ENCODE measurements at places on chromosomes 3 and 15. TPM values are rescaled to one million over a fixed set of nuclear protein-coding genes. Genes with fewer than 3 reads are reported as not detected.

MFAP1 gene
- total RNA-seq, result 14.9 TPM

DNA sequence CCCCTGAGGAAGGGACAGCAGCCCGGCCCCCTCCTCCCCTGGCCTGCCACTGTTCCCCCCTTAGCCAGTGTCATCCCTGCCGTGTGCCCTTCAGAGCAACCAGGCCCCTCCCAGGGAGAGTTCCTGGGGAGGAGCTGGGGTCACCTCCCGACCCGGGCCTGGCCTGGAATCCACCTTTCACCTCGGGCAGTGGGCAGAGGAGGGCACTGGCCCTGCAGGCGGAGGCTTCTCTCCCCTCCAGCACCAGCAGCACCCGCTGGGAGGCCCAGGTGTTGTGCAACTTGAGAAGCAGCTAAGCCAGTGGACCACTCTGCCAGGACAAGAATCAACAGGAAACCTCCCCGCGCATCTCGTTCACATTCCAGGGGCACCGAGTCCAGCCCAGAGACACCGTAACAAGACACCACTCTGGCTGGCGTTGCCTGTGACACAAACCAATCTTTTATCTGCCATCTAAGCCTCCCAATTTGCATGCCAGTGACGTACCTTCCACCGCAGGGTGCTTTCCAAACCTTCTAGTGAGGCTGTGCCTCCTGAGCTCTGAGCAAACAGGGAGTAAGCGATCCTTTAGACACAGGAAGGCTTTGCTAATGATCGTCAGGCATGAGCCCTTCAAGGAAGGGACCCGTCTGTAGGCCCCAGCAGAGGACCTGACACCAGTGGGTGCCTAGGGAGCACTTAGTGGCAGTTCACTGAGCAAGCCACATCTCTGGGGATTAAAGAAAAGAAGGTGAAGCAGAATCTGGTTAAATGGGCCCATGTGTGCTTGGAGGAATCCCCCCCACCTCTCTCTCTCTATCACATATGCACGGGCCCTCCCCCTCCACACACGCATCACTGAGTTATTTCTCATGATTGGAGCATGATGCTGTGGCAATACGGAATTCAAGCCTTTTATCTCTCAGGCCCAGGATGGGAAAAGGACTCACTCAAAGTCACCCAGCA, 98.9 kb upstream of the TLE3 start:
- H3K27ac ChIP-seq, result peak overlapping the region; percentile 67
- H3K4me3 ChIP-seq, result no peak overlapping the region
- H3K4me1 ChIP-seq, result peaks cover 72% of the 10 kb centered on the region
- DNase-seq, result no peak

- no peaks in the 10 kb centered on the region for H3K4me1 ChIP-seq
- H3K4me3 ChIP-seq, result no peak overlapping the region
- DNase-seq, result no peak
- H3K36me3 ChIP-seq, result no peaks in the 10 kb centered on the region
These were observed 49.2 kb downstream of the PIERCE2 start for GRCh38 chr15:55457401-55458022.

- H3K4me1 ChIP-seq, result peaks cover 20% of the 10 kb centered on the region
- no peak overlapping the region for H3K4me3 ChIP-seq
- no peak overlapping the region for H3K27ac ChIP-seq
- DNase-seq, result no peak
- no peaks in the 10 kb centered on the region for H3K36me3 ChIP-seq
These were observed 36.8 kb upstream of the SCAANT1 start for GRCh38 chr3:63949005-63949404.

SLC6A1 gene
- total RNA-seq, result 1.8 TPM

GRK7 gene
- total RNA-seq, result 1.2 TPM

GPR171 gene
- total RNA-seq, result 1.5 TPM

- peaks cover 2% of the 10 kb centered on the region for H3K36me3 ChIP-seq
- no peak overlapping the region for H3K27ac ChIP-seq
- no peak overlapping the region for H3K4me3 ChIP-seq
- no peak for DNase-seq
These were observed 23.5 kb downstream of the DNAH1 start for GRCh38 chr3:52339612-52340011.

RTF1 gene
- 42.2 TPM for total RNA-seq

GRCh38 chr15:67701669-67702068, 123.6 kb upstream of the SKOR1 start:
- no peak overlapping the region for H3K4me3 ChIP-seq
- DNase-seq, result no peak
- no peaks in the 10 kb centered on the region for H3K27me3 ChIP-seq

DNA sequence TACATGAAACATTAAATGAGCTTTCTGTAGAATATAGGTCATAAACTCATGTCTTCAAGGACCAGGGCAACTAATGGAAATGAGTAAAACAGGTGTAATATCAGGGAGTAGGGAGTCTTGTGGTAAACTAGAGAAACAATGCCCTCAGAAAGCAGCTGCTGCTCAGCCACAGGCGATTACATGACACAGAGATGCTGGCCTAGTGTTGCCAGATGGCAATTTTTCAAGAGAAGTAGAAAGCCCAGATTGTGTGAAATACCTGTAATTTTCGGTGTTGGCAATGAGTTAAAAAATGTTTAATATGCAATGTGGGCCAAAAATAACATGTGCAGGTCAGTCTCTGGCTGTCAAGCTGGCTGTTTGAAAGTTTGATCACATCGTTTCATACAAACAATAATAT, 23.4 kb downstream of the NCEH1 start:
- no peak overlapping the region for H3K27ac ChIP-seq
- no peak overlapping the region for H3K4me3 ChIP-seq
- H3K4me1 ChIP-seq, result peaks cover 18% of the 10 kb centered on the region
- no peaks in the 10 kb centered on the region for H3K27me3 ChIP-seq
- no peaks in the 10 kb centered on the region for H3K36me3 ChIP-seq

GRCh38 chr3:99430348-99431134, 207.9 kb upstream of the COL8A1 start:
- no peak for DNase-seq
- H3K4me1 ChIP-seq, result no peaks in the 10 kb centered on the region
- no peak overlapping the region for H3K4me3 ChIP-seq
- H3K27me3 ChIP-seq, result no peaks in the 10 kb centered on the region

C3orf70 gene
- total RNA-seq, result 8.5 TPM

DNA sequence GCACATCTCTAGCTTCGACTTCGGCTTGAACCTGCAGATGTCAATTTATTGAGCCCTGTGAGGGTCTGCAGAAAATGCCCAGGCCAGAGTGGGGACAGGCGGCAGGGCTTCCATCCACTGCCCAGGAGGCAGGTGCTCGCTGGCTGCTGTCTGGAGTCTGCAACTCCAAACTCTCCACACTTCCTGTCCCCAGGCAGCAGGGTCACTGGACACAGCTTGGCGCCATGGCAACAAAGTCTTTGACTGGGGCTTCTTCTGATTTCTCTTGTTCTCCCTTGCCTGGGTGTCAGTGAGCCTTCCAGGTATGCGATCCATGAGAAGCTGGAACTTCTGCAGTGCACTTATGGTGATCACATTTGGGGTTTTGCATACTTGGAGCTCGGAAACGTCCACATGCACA, 33.5 kb downstream of the SV2B start:
- no peak overlapping the region for H3K27ac ChIP-seq
- H3K4me3 ChIP-seq, result no peak overlapping the region
- DNase-seq, result no peak
- H3K27me3 ChIP-seq, result peaks cover 7% of the 10 kb centered on the region
- no peaks in the 10 kb centered on the region for H3K4me1 ChIP-seq
- H3K36me3 ChIP-seq, result no peaks in the 10 kb centered on the region

GRCh38 chr3:158101335-158102241, 4.6 kb downstream of the SHOX2 start:
- no peak overlapping the region for H3K27ac ChIP-seq
- H3K27me3 ChIP-seq, result peaks cover 100% of the 10 kb centered on the region
- H3K4me3 ChIP-seq, result no peak overlapping the region
- H3K36me3 ChIP-seq, result peaks cover 5% of the 10 kb centered on the region
- H3K4me1 ChIP-seq, result peaks cover 50% of the 10 kb centered on the region

CPNE9 gene
- 0.86 TPM for total RNA-seq

GABRG3 gene
- 3.9 TPM for total RNA-seq

GRCh38 chr3:194686414-194686815, 732 bp downstream of the FAM43A start:
- peaks cover 4% of the 10 kb centered on the region for H3K27me3 ChIP-seq
- no peak for DNase-seq
- peak overlapping the region; percentile 68 for H3K27ac ChIP-seq
- H3K4me3 ChIP-seq, result peak overlapping the region; percentile 77

CHCHD4 gene
- 11.3 TPM for total RNA-seq

TMEM207 gene
- not detected for total RNA-seq

ZNF35 gene
- total RNA-seq, result 7.6 TPM

DNA sequence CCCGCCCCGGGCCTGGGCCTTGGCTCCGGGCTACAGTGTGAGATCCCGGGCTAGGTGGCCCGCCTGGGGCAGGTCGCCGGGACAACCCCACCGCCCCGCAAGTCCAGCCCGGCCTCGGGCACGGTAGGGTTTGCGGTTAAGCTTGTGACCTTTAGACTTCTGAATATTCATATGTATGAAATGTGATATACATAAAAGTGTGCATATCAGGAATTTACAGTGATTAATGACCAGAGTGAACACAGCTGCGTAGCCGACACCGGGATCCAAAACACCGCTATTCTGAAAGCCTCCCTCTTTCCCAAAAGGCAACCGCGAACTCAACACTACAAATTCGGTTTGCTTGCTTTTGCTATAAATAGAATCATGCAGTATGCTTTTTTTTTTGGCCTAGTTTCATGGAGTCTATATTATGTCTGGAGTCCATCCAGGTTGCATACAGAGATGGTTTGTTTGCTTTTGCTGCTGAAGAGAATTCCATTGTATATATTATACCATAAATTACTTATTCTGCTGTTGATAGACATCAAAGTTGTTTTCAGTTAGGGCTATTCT, 636 bp upstream of the SNRPA1 start:
- peak overlapping the region; percentile 98 for H3K27ac ChIP-seq
- no peaks in the 10 kb centered on the region for H3K27me3 ChIP-seq
- peaks cover 2% of the 10 kb centered on the region for H3K36me3 ChIP-seq
- H3K4me1 ChIP-seq, result peaks cover 47% of the 10 kb centered on the region

GRCh38 chr3:24220859-24221657, 273.6 kb downstream of the THRB start:
- no peak overlapping the region for H3K4me3 ChIP-seq
- H3K4me1 ChIP-seq, result peaks cover 6% of the 10 kb centered on the region
- no peak overlapping the region for H3K27ac ChIP-seq
- DNase-seq, result no peak
- no peaks in the 10 kb centered on the region for H3K36me3 ChIP-seq
- H3K27me3 ChIP-seq, result no peaks in the 10 kb centered on the region

ZPLD1 gene
- 0.10 TPM for total RNA-seq

DNA sequence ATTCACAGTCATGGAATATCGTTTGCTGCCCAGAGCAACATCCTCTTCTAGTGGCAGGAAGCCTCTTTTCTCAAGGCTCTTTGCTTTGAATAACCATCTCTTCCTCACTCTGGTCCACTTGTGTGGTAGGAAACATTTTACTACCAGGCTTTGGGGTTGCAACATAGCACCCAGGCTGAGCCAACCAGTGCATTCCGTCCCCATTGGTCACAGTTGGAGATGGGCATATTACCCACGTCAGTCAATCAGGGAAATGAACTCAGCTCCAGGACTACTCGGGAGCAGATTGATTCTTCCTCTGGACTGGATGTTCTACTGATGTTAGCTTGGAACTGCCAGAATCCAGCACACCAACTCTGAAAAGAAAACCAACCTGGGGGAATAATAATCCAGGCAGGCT, 4.2 kb upstream of the PEX5L start:
- no peak overlapping the region for H3K27ac ChIP-seq
- no peaks in the 10 kb centered on the region for H3K4me1 ChIP-seq
- peaks cover 34% of the 10 kb centered on the region for H3K27me3 ChIP-seq
- DNase-seq, result no peak
- H3K4me3 ChIP-seq, result no peak overlapping the region

GRCh38 chr3:194091141-194091540, 44.8 kb upstream of the HES1 start:
- H3K27me3 ChIP-seq, result no peaks in the 10 kb centered on the region
- no peaks in the 10 kb centered on the region for H3K36me3 ChIP-seq
- no peak for DNase-seq
- H3K4me3 ChIP-seq, result no peak overlapping the region

- no peak for DNase-seq
- no peaks in the 10 kb centered on the region for H3K4me1 ChIP-seq
- H3K36me3 ChIP-seq, result no peaks in the 10 kb centered on the region
- H3K4me3 ChIP-seq, result no peak overlapping the region
- no peak overlapping the region for H3K27ac ChIP-seq
These were observed 79.5 kb downstream of the CHDH start for GRCh38 chr3:53766706-53767105.

- no peak for DNase-seq
- H3K4me3 ChIP-seq, result no peak overlapping the region
- no peaks in the 10 kb centered on the region for H3K4me1 ChIP-seq
- no peaks in the 10 kb centered on the region for H3K27me3 ChIP-seq
These were observed 43.2 kb downstream of the FGF12 start for GRCh38 chr3:192684151-192684550.

DNA sequence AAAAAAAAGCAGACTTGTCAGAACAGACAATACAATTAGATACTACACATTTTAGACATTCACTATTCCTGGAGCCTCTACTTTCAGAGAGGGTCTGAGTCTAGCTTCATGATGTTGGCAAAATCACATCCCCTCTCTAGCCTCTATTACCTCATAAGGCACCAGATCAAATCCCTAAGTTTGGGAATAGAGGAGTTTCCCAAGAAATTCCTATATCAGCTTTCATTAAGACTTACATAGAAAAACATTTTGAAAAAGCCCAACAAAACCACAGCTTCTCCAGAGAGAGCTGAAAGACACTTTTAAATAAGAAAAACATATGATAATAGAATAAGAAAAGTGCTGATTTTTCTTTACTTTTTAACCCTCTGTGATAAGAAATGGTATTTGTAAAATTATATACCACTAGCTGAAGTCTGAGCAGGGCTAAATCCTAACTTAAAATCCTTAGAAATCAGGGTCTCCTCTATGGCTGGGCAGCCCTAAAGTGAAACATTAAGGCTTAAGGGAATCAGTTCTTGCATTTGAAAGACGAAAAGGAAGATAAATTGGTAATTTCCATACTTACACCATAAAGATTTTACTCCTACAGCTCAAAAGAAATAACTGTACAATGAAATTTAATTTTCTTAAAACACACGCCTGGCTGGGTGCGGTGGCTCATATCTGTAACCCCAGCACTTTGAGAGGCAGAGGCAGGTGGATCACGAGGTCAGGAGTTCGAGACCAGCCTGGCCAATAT, 4.3 kb downstream of the TBC1D2B start:
- H3K4me3 ChIP-seq, result no peak overlapping the region
- H3K27me3 ChIP-seq, result no peaks in the 10 kb centered on the region
- peak overlapping the region; percentile 62 for H3K27ac ChIP-seq
- peaks cover 90% of the 10 kb centered on the region for H3K4me1 ChIP-seq
- DNase-seq, result no peak

- H3K27ac ChIP-seq, result no peak overlapping the region
- H3K27me3 ChIP-seq, result no peaks in the 10 kb centered on the region
- H3K4me3 ChIP-seq, result no peak overlapping the region
- no peaks in the 10 kb centered on the region for H3K4me1 ChIP-seq
These were observed 15.2 kb downstream of the SACM1L start for GRCh38 chr3:45704301-45704943.

- no peak for DNase-seq
- H3K27ac ChIP-seq, result no peak overlapping the region
- H3K27me3 ChIP-seq, result no peaks in the 10 kb centered on the region
- H3K36me3 ChIP-seq, result peaks cover 4% of the 10 kb centered on the region
These were observed 132.1 kb downstream of the FEZF2 start for GRCh38 chr3:62241279-62241678.

GRCh38 chr3:195249057-195249770, 21.7 kb downstream of the XXYLT1 start:
- no peak overlapping the region for H3K27ac ChIP-seq
- no peak overlapping the region for H3K4me3 ChIP-seq
- H3K36me3 ChIP-seq, result no peaks in the 10 kb centered on the region
- H3K4me1 ChIP-seq, result peaks cover 14% of the 10 kb centered on the region
- H3K27me3 ChIP-seq, result no peaks in the 10 kb centered on the region

All from suprapubic skin (tissue), 4 donors.